ENCODE measurements at places on chromosomes 2 and 18.

DNA sequence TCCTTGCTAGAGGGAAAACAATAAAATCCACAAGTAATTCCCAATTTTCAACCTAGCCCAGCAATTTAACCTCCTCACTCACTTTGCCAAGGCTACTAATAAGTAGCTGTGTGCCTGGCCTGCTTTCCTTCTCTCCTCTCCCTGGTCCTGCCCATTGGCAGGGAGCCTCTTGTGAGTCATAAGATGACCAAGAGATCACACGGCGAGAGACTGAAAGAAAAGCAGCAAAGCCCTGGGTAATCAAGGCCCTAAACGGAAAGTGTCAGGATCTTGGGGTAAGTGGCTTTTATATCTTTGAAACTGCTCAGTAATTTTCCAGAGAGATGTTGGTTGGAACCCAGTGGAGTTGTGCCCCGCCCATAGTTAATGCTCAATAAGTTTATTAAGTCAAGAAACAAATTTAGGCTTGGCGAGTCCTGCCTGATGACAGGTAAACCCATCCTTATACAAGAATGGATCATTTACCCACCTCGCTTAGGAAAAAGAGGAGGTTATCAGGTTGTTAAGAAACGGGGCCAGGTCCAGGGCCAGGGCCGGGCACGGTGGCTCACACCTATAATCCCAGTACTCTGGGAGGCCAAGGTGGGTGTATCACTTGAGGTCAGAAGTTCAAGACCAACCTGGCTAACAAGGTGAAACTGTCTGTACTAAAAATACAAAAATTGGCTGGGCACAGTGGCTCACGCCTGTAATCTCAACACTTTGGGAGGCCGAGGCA is 10.0 kb upstream of the ADAM17 start:
- DNase-seq = peak; percentile 22

DNA sequence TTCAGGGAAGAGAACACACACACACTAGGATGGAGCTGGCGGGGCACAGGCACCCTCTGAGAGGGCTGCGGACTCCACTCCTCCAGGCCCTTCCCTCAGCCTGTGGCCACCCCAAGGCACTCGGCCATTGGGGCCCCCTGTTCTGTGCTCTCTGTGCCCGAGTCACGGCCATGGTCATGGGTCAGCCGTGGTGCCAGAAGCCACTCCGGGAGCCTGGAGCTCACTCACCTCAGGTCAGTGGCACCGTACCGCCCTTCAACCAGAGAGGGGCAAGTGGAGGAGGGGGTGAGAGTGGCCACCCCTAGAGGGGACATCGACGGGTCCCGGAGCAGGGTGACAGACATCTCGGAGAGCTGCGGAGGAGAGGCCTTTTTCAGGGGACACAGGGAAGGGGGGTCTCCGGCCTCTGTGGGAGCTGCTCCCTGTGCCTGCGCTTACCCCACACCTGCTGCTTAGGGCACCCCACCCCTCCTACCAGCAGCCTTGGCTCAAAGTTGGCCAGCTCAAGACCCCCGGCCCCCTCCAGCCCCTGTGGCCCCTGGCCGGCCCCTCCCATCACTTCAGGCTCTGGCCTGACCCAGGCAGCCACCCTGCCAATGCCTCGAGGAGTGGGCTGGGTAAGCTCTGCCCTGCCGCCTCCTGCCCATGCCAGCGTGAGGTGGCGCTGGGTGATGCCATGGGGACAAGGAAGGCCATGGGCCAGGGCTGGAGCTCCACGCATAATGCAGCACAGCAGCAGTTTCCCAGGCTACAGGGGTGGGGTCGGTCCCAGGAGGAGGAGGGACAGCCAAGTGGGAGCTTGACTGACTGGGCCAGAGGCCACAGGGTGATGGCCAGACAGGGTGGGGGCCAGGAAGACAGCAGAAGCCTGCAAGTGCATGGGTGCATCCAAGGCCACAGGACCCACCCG is 29.3 kb downstream of the AQP12A start:
- DNase-seq = no peak

GRCh38 chr2:68726608-68727367 is 7.8 kb upstream of the ARHGAP25 start:
- peak; percentile 93 for DNase-seq

DNA sequence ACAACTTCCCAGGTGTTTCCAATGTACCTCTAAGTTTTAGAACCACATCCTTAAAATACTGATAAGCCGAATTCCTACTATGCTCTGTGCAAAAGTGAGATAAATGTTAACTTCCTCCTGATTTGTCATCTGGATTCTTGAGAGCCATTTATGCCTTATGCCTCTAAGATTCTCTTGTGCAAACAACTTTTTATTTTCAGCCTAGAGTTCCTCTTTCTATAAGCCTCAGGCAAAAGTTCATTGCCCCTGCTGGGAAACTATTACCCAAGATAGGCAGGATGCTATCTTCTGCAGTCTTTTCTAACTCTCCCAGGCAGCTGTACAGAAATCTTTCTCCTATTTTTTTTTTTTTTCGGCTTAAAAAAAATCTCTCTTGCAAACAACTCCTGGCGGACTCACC is 216.1 kb downstream of the KCNJ3 start:
- no peak for DNase-seq

DNA sequence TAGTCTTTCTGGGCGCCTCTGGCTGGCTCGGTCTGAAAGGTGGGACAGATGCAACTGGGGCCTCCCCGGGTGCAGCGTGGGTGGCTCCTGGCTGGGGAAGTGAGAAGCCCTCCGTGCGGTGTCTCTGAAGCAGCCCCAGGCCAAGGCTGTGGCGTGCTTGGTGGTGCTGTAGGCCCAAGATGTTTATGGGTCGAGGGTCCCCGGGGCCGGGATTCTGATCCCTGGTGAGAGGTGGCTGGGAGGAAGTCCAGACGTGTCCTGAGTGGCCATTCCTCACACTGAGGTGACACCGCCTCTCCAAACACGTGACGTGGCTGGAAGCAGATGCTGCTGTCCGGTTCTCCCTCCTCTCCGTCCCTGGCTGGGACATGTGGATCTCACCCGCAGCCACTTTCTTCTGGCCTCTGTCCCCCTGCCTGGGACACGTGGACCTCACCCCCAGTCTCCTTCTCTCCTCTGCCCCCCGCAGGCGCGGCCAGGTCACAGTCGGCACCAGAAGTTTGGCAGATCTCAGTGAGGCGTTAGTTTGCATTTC is 12.6 kb downstream of the RTP5 start:
- peak; percentile 68 for DNase-seq

GRCh38 chr2:162623888-162624287 is 214.7 kb downstream of the KCNH7 start:
- no peak for DNase-seq

DNA sequence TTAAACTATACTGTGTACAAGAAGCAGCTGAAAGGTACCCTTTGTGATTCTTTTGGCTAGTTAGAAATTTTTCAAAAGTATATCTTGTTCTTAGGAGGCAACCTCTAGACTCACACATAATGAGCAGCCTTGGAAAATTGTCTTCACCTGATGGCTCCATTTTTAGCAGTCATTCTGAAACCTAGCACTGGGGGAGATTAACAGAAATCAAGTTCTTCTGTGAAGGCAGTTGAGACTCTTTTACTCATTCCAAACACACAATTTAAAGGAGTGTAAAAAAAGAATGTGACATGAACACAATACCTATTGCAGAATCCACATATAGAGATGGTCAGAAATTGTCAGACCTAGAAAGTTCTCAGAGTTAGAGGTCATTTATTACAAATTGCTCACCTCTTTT is 197.7 kb downstream of the UBE2E3 start:
- DNase-seq = peak; percentile 29

DNA sequence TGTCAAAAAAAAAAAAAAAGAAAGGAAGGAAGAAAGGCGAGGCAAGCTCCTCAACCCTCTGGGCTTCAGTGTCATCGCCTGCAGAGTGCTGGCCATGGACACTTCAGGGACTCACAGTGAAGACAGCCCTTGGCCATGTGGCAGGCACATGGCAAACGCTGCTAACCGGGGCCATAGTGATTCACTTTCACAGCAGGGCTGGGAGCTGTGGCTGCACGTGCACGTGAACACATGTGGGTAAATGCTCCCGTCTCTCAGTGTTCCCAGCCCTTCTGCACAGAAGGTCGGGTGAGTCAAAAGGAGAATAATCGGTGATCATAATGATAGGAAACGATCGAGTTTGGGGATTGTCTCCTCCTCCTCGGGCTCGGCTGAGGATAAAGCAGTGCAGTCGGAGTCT is 46.1 kb upstream of the UBE2F start:
- DNase-seq = no peak

DNA sequence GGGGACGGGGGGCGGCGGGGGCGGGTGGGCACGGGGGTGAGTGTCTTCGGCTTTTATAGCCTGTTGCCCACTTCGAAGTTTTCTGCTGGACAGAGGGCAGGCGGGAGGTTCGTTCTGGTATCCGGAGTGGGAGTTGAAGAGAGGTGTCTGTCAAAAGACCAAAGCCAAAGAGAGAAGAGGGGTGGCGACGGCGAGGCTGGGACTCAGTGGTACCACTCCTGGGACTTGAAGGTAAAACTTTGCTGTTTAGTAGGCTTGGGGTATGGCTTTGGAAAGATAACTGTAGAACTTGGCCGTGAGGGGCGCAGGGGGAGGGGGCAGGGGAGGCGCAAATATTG is 215.8 kb upstream of the DTNA start:
- DNase-seq = no peak

- DNase-seq = no peak
Measured at GRCh38 chr2:36502081-36502480, 95.9 kb downstream of the FEZ2 start.

DNA sequence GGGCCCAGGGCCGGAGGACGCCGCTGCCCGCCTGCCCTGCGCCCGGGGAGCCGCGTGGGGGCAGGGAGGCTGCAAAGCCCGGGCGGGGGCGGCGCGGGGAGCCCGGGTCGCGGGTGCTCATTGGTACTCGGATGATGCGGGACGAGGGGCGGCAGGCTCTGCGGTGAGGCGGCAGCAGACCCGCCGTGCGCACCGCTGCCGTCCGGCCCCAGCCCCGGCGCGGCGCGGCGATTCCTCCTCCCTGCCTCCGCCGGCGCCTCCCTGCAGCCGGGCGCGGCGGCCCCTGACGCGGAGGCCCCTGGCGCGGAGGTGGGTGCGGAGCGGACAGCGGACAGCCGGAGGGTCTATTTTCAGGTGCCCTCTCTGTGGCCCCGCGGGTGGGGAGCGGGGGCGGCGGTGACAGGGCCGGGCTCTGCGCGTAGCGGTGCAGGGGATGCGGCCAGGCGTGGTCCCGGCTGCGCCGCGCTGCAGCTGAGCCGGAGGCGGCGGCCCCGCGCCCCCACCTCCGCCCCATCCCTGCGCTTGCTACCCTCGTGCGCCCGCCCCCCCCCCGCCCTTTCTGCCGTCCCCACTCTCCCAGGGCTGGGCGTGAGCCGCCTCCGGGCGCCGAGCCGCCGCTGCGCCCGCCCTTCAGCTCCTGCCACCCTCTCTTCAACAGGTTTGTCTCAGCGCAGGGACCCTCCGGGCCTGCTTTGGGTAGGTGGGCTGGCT is 640 bp downstream of the SPTBN1 start:
- DNase-seq = no peak

GRCh38 chr2:73037947-73038585 is 33.4 kb downstream of the SFXN5 start:
- no peak for DNase-seq

DNA sequence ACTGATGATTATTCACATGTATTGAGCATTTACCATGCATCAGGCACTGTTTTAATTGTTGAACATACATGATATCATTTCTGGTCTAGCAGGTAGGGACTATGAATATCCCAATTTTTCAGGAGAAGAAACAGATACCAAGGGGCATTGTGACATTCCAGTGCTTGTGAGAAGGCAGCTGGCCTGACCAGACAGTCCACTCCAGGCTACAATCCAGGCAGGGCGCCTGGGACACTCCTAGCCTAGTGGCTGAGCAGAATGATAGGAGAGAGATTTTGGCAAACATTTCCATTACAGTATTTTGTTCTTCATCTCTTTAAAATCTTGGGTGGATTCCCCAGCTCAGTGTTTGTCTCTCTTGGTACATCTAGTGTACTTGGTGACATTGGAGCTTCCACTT is 24.9 kb downstream of the ZNF892 start:
- DNase-seq = no peak

DNA sequence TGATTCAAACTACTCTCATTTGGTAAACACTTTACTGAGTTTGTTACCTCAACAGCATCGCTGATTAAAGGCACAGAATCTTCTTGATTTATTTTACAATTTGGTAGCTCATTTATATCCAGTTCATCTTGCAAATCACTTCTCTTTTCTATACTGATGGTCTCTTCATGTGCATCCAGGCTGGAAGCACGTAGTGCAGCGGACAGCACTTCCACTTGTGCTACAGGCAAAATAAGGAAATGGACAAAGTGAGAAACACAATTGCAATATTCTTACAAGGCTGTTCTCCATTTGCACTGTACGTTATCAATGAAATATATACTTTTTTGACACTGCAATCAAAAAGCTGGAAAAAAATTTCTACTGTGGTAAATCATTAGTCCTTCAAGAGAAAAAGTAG is 51.0 kb downstream of the PPP4R1 start:
- no peak for DNase-seq

DNA sequence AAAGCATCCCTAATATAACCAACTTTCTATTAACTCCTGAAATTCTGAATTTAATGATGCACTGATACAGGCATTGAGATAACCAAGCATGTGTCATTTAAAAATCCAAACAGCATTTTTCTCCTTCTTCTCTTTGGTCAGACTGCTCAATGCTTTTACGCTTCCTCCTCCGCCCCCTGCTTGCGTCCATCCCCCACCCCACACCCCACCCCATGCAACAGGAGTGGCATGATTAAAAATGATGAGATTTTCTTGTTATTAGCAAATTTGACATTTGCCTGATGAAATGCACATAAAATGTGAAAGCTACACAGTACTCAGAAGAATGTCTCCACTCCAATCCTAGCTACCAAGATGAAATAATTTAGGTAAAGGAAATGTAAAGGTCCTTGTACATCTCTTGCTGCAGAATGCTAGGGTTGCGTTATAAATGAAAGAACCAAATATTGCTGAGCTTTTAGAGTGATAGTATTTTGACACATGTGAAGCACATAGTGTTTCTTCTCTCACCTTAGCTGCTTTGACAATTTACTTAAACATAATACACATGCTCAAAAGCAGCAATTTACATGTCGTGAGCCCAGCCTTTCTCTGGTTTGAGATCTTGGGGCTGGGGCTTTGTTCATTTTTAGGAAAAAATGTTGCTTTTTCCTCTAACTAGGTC is 263.8 kb downstream of the MEIS1 start:
- no peak for DNase-seq

- DNase-seq = no peak
Measured at GRCh38 chr18:59140302-59140885, 710 bp downstream of the SEC11C start.

Measured in GM12865 (cell line).